ENCODE measurements at places on chromosomes 16 and 17.

GRCh38 chr16:83494459-83494858 is 313.3 kb upstream of the HSBP1 start:
- no peak for DNase-seq

- no peak for DNase-seq
These were observed 200.5 kb downstream of the ZFHX3 start for GRCh38 chr16:72847187-72848027.

GRCh38 chr16:78116946-78117345 is 17.5 kb downstream of the WWOX start:
- no peak for DNase-seq

DNA sequence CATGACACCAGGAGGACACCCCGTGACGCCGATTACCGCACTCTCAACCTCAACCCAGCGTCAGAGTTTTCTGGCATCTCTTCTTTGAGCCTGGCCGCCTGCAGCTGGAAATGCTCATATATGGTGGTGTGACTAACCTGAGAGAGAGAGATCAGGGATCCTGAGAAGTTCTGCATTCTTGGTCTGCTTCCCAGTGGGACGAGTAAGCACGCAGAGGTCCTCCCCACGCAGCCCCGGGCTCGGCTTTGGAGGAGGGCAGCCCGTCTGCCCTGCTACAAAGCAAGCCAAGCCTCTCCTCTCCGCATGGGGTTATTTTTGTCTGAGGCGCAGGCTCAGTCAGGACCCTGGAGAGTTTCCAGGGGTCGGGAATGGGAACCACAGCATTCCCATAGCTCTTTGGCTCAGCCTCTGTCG is 16.5 kb downstream of the CRISPLD2 start:
- no peak for DNase-seq

DNA sequence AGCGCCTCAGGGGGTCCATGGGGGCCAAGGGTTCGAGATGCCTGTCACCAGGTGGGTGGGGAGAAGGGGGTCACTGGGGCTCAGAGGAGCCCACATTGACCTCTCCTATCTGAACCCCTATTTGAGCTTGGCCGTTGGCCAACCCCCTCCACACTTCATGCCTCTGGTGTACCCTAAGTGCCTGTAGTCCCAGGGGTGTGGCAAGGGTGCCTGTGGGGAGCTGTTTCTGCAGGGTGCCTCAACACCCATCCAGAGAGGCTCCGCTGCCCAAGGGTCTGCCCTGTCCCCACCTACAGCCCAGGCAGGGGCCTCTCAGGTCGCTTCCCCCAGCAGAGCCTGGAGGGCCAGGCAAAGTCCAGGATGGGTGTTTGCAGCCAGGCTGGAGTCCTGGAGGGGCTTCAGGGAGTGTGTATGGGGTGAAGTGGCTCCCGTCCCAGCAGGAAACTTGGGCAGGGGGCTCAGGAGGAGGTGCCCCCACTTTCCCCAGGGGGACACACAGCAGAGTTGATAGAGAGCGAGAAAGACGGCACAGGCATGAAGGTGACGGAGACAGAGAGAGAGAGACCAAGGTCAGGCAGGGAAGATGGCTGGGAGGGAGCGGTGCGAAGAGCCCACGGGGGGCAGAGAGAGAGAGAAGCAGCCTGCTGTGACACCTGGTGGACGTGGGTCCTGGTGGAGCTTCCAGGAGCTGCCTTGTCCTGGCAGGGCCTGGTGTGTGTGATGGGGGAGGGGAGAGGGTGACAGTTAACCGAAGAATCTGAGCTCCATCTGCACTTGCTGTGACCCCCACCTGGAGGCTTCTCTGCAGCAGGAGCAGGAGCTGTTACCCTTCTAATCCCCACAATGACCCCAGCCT is at the start of gene SEPTIN12:
TSS of gene SEPTIN12 (minus strand) at position 719 of the 856 bp plus-strand sequence. CDS start at position 19, 700 bp downstream.
- no peak for DNase-seq

DNA sequence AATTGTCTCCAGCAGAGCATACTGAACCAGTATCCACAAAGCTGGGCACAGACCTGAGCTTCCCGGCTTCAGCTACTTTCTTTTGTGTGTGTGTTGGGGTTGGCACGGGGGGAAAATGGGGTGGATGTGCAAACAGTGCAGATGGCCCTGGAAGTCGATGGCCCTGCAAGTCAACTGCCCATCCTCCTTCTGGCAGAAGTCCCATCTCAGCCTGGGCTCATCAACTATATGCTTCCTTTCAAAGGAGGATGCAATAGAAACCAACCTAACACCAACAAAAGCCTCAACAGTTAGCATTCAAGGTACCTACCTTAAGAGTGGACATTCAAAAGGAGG is 55.7 kb downstream of the SOX9 start:
- no peak for DNase-seq

- DNase-seq, result no peak
These were observed 13.2 kb downstream of the COPZ2 start for GRCh38 chr17:48024149-48025039.

DNA sequence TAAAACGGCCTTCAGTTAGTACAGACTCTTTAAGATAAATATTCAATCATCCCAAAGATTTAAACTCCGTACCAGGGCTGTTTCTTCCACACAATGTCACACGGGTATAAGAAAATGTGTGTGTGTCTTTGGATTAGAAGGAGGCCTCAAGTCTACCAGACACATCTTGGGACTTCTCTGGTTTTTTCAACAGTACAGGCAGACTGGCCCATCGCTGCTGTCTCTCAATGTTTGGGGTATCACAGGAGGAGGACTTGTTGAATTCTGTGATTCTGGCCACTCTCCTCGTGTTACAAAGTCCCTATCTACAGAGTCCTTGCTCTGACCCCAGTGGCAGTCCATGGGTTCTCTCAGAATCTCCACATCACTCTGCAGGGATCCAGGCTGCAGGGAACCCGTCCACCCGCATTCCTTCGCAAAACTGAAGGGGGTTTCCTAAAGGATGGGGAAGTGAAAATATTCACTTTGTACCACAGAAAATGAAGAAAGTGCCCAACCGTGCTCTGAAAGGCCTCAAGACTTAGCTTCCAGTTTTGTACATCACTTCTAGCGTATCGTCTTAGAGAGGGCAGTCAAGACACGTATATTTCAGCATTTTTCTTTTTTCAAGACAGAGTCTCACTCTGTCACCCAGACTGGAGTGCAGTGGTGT is 373.2 kb downstream of the NPIPA8 start:
- no peak for DNase-seq

GRCh38 chr17:65662196-65662595 is 100.7 kb upstream of the AXIN2 start:
- no peak for DNase-seq

DNA sequence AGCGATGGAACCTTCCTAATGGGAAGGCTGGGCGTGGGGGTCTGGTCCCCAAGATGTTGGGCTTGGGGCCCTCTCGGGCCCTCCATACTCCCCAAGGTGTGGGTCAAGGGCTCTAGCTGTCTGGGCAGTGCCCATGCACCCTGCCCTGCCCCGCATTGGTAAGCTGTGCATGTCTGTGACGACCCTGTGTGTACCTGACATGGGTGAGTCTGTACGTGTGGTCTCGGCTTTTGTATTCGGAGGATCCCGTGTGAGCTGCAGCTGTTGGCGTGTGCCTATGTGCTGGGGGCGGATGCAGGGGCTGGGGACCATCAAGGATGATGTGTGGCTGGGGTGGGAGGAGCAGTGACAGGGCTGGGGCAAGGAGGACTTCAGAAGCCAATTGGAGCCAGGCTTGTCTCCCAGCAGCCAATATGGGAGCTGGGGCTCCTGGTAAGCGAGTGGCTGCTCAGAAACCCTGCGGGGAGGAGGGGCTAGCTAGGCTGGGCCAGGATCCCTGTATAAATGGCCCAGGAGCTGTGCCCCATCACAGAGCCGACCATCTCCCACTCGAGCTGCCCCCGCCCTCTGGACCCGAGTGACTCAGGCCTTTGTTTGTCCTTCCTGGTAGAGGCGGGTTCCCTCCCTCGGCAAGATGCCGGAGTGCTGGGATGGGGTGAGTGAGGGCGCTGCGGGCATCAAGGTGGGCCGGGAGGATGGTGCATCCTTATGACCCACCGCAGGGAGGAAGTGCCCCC is at the start of gene NDRG4:
TSS of gene NDRG4 (plus strand) at position 529 of the 737 bp plus-strand sequence. CDS start at position 635, 106 bp downstream.
- DNase-seq, result no peak

GRCh38 chr16:86076606-86077005 is 177.6 kb downstream of the IRF8 start:
- no peak for DNase-seq

DNA sequence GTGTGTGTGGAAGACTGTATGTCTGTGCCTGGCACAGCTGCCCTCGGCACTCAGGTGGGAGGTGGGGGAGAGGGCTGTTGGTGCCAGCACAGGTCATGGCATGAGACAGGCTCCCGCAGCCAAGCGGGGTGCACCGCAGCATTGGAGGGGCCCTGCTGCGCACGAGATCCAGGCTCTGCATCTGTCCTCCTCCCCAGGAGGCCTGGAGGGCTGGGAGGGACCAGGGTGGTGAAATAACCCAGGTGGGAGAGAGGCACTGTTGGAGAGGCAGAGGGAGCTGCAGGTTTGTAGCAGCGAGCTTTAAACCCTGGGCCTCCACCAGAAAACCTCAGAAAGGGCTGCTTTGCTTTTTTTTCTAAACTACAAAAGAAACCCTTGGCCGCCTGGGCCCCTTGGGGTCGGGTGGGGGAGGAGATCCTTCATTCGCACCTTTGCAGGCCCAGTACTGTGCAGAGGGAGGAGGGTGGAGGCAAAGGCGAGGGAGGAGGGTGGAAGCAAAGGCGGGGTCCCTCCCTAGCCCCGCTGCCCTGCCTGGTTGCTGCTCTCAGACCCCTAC is 241.7 kb downstream of the SEC14L1 start:
- DNase-seq, result no peak

DNA sequence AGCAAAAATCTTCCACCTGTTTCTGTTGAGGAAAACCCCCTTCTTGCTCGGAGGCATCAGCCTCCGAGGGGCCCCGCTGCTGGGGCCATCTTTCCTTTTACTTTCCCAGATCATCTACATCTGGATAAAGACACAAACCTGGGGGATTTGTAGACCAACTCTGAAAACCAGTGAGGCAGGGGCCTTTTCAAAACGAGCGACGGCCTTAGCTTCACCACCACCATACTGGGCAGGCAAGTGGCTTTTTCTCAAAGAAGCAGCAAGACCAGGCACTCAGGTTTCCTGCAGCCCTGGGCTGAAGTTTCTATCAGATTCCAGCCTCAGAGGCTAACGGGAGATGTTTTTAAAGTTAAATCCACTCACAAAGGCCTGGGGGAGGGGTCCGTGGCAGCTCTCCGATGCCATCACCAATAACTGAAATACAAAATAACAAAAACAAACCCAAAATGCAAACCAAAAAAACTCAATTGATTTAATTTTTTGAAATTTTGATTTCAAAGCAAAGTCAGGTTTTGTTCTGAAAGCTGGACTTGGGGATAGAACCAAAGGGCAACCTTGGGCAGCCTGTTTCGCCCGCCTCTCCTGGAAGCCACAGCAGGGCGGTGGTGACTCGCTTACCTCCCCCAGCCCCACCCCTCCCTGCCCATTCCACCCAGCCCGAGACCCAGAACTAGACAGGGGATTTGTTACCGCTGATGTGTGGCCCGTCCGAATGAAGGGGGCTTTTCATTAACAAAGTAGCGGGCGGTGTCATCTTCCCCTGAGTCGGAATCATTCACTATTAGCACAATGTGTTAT is 55.8 kb downstream of the SALL1 start:
- DNase-seq, result no peak

DNA sequence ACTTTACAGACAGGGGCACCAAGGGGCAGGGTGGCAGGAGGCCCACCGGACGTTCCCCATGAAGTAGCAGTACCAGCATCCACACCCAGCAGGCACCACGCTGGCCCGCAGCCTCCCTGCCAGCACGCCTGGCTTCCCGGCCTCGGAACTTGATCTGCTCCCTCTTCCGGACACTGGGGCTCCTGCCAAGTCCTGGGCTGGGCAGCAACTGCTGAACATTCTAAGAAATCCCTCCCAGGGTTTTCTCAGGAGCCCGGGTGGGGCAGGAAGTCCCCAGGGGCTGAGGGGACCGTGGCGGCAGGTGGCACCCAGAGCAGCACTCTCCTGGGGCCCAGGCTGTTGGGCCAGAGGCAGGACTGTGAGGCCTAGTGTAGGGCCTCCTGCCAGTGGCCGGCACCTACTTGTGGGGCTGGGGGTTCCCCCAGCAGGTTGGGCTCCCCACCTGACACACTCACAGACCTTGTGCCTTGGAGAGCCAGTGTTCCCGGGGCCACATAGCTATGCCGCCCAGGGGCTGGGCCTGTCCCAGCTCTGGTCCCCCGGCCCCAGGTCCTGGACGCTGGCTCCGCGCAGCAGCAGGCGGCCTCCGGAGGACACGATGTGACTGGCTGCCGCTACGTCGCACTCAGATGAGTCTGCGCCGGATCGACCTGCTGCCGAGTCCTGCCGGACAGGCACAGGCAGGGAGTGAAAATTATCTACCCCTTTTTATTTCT is 86.2 kb upstream of the CBX4 start:
- DNase-seq, result no peak

DNA sequence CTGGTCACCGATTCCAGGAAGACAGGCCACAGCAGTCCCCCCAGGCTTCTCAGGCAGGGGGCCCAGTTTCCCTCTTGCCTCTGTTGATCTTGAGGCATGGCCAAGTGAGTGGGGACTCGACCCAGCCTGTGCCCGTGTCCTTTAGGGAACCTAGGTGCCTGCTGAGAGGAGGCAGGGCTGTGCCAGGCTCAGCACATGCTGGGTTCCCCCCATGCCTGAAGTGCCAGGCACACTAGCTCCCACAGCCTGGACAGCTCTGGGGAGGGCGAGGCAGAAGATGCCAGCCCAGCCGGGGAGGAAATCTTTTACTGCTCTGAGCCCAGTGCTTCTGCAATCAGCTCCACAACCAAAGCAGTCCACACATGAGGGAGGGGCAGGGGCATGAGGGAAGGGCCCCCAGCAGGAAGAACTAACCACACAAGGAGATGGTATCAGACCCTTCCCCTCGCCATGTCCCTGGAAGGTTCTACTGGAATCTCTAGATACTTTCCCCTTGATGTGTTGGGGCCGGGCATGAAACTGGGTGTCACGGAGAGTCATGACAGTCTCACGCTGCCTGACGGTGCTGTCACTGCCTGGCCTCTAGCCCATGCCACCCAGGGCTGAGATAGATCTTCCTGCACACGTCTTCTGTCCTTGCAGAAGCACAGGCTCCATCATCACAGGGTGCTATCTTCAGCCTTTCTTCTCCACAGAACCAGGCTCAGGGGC is 25.5 kb downstream of the MYO18A start:
- DNase-seq, result no peak

- DNase-seq, result no peak
These were observed 46.3 kb upstream of the DNAH17 start for GRCh38 chr17:78623541-78623940.
